ENCODE measurements at places on chromosomes 6 and 20. TPM values are rescaled to one million over a fixed set of nuclear protein-coding genes. Genes with fewer than 3 reads are reported as not detected.

The TUBB2B gene
- total RNA-seq = 627 TPM

The ECT2L gene
- total RNA-seq = not detected

The XKR7 gene
- total RNA-seq = 2.3 TPM

The SULF2 gene
- total RNA-seq = 37.5 TPM

The CSE1L gene
- total RNA-seq = 211 TPM

The ERVFRD-1 gene
- not detected for total RNA-seq

The HAO1 gene
- total RNA-seq = 0.09 TPM

The COQ3 gene
- total RNA-seq = 16.0 TPM

The GABBR1 gene
- 82.5 TPM for total RNA-seq

- no peak overlapping the region for H3K4me3 ChIP-seq
- no peak for DNase-seq
Measured at GRCh38 chr6:11822346-11822745, 43.7 kb upstream of the ADTRP start.

DNA sequence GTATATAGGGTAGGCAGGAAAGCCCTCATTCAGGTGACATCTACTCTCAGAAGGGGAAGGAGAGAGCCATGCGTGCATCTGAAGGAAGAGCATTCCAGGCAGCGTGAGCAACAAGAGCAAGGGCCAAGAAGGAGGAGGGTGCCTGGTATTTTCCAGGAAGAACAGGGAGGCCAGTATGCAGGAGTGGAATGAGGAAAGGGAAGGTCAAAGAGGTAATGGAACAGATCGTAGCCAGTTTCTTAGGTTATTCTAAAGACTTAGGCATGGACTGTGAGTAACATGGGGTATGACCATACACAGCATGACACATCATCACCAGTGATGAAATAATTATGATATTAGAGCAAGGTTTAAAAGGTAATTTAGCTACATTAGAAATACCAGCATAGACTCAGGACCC is 24.1 kb downstream of the ALDH8A1 start:
- no peak overlapping the region for H3K27ac ChIP-seq
- DNase-seq = no peak
- no peaks in the 10 kb centered on the region for H3K36me3 ChIP-seq
- no peaks in the 10 kb centered on the region for H3K27me3 ChIP-seq
- no peak overlapping the region for H3K4me3 ChIP-seq

GRCh38 chr20:5056801-5057599 is 55.7 kb upstream of the SLC23A2 start:
- no peaks in the 10 kb centered on the region for H3K36me3 ChIP-seq
- no peak overlapping the region for H3K4me3 ChIP-seq
- peak; percentile 41 for DNase-seq

DNA sequence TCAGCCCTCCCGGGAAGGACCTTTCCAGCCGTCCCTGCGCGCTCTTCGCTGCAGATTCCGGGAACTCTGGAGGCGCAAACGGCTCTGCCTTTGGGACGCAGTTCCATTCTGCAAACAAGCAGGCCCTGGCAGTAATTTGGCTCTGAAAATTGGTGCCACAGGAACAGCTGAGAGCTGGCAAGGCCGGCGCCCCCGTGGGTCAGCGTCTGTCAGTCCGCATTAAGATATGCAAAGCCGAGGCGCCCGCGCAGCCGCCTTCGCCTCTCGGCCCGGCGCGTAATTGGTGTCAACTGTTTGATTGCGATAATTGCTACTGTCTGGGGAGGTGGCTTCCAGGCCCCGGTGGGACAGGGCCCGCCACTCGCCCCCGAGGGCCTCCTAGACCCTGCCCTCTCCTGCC is 73.6 kb downstream of the NCR2 start:
- H3K4me1 ChIP-seq = peaks cover 48% of the 10 kb centered on the region
- no peaks in the 10 kb centered on the region for H3K36me3 ChIP-seq
- DNase-seq = peak; percentile 38
- H3K27me3 ChIP-seq = peaks cover 100% of the 10 kb centered on the region

DNA sequence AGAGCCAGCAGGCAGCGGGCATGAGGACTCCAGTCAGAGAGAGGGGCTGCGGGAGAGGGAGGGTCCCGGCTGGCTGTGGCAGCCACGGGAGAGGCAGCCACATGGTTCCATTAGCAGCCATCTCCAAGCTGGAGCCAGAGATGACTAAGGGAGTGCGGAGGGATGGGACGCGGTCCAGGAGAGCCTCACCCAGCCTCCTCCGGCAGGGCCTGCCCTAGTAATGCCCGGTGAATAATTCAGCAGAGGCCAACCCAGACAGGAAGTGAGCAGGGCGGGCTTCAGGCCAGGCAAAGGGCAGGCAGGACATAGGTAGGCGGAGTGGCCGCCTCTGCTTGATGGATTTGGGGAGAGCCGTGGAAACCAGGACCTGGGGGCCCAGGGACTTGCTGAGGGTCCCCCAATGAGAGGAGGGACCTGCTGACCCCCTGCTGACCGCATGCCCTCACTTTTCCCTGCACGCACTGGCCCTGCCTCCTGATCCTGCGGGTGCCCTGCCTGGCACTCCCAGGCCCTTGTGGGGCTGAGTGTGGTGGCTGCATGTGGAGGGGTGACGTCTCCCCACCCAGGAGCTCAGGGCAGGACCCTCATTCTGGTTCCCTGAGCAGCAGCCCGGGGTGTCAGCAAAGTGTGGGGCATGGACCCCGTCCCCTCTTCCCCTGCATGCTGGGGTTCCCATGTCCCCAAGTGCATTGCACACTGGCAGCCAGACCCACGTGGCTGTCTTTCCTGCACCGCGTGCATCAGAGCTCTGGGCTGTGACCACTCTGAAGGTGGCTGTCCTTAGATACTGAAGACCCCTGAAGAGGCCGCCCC is 51.8 kb upstream of the SLCO4A1 start:
- H3K27me3 ChIP-seq = no peaks in the 10 kb centered on the region
- H3K27ac ChIP-seq = no peak overlapping the region
- no peaks in the 10 kb centered on the region for H3K36me3 ChIP-seq

DNA sequence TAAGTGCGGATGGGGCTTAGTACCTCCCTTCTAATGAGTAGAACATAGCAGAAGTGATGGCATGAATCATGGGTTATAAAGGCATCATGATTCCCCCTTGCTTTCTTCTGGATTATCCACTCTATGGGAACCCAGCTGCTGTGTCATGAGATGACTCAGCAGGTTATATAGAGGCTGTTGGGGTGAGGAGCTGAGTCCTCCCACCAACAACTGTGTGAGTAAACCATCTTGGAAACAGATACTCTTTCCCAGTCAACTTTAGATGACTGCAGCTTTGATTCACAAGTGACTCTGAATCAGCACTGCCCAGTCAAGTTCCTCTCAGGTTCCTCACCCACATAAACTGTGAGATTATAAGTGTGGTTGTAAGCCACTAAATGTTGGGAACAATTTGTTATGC is 46.3 kb downstream of the FAM83B start:
- peaks cover 8% of the 10 kb centered on the region for H3K4me1 ChIP-seq
- no peak overlapping the region for H3K4me3 ChIP-seq
- no peak for DNase-seq
- no peak overlapping the region for H3K27ac ChIP-seq

- H3K4me1 ChIP-seq = peaks cover 20% of the 10 kb centered on the region
- H3K27me3 ChIP-seq = peaks cover 28% of the 10 kb centered on the region
- peak; percentile 78 for DNase-seq
- H3K36me3 ChIP-seq = peaks cover 18% of the 10 kb centered on the region
Measured at GRCh38 chr6:113856625-113857555, at the start of gene MARCKS. Gene MARCKS, plus strand, starts transcription at chr6:113857345. Its CDS starts 401 bp downstream, at chr6:113857746.

GRCh38 chr6:163712566-163712961 is 298.0 kb downstream of the QKI start:
- H3K4me3 ChIP-seq = no peak overlapping the region
- no peaks in the 10 kb centered on the region for H3K4me1 ChIP-seq
- DNase-seq = no peak
- no peaks in the 10 kb centered on the region for H3K27me3 ChIP-seq
- H3K36me3 ChIP-seq = no peaks in the 10 kb centered on the region

DNA sequence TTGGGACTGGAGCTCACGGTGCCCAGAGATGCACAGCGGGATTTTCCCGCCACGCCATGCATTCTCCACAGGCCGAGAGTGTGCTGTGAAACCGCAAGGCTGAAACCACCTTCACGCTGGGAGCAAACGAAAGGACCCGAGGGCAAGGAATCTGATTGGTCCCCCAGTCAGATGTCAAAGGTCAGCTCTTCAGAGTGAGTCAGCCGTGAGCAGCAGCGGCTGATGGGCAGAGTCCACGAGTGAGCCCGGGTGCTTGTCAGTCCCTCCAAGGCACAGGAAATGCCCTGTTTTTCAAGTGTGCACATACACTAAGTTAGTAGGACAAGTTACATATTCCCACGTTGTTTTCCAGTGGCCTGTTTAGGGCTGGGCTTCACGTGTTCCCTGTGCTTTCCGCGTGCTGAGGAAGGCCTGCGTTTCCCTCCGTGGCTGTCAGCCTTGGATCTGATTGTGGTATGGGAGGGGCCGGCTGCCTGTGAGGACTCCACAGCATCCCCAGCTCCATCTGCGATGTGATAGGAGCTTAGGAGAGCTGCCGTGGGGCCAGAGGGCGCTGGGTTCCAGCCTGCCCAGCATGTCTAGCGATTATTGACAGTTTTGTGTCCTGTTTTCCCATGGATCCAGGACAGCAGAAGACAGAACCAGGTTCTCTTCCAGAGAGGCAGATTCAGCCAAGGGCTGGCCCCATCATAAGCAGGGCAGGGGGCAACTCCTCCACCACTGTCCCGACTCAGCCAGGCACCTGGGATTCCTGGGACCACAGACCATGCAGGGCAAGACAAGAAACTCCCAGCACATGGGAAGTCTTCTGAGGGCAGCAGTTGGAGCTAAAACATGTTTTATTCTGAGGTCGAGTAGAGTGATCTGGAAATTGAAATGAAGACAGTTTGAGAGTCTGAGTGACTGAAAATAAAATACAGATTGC is 38.2 kb upstream of the FRMD1 start:
- peaks cover 19% of the 10 kb centered on the region for H3K4me1 ChIP-seq
- no peak for DNase-seq
- no peaks in the 10 kb centered on the region for H3K36me3 ChIP-seq
- H3K27me3 ChIP-seq = 0 out of 2 replicates have a peak, but pooled peaks cover under 1% of the 10 kb centered on the region
- no peak overlapping the region for H3K27ac ChIP-seq
- no peak overlapping the region for H3K4me3 ChIP-seq

- no peak for DNase-seq
- no peaks in the 10 kb centered on the region for H3K4me1 ChIP-seq
- no peak overlapping the region for H3K27ac ChIP-seq
- H3K36me3 ChIP-seq = no peaks in the 10 kb centered on the region
- H3K4me3 ChIP-seq = no peak overlapping the region
Measured at GRCh38 chr20:61853073-61854005, 212.3 kb downstream of the TAF4 start.

GRCh38 chr6:136184738-136185137 is 65.4 kb downstream of the MTFR2 start:
- H3K27me3 ChIP-seq = no peaks in the 10 kb centered on the region
- H3K36me3 ChIP-seq = no peaks in the 10 kb centered on the region
- peaks cover 5% of the 10 kb centered on the region for H3K4me1 ChIP-seq
- H3K4me3 ChIP-seq = no peak overlapping the region

DNA sequence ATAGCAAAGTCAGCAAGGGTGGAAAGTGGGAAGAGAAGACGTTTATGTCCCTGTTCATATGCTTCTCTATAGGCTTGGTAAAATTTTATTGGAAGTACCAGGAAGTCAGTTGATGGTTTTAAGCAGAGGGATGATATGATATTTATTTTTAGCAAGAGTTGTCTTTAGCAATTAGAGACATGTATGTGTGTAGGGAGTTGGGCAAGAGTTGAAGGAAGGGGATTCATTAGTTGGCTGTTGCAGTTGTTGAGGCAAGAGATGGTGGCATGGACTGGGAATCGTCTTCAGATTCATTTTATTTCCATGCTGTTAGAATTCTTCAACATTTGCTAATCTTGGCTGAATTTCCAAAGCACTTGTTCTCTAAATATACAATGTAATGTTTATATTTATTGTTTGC is 85.6 kb downstream of the QKI start:
- no peak overlapping the region for H3K27ac ChIP-seq
- no peak for DNase-seq
- H3K36me3 ChIP-seq = peaks cover 28% of the 10 kb centered on the region
- no peaks in the 10 kb centered on the region for H3K27me3 ChIP-seq
- H3K4me1 ChIP-seq = peaks cover 31% of the 10 kb centered on the region

DNA sequence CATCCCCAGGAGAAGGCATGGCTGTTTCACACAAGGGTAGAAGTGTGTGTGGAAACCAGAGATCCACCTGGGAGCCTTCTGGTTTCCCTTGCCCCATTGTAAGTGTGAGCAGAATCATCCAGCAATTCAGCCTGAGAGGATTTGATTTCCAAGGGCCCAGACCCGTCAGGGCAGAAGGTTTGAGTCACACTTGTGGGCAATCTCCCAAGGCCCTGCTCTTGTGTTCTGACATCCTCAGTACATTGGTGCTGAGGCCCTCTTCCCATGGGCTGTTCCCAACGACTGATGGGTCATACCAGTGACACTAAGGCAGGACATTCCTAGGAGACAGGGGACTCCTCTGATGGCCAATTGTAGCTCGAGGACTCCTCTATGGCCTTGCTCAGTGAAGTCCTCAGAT is 58.2 kb upstream of the POLR1H start:
- peaks cover 60% of the 10 kb centered on the region for H3K27me3 ChIP-seq
- no peaks in the 10 kb centered on the region for H3K36me3 ChIP-seq
- DNase-seq = no peak
- H3K4me3 ChIP-seq = no peak overlapping the region

- H3K4me3 ChIP-seq = no peak overlapping the region
- peaks cover 11% of the 10 kb centered on the region for H3K4me1 ChIP-seq
- no peaks in the 10 kb centered on the region for H3K36me3 ChIP-seq
- H3K27ac ChIP-seq = peak overlapping the region; percentile 16
- no peak for DNase-seq
Measured at GRCh38 chr6:41697861-41698781, 37.3 kb downstream of the TFEB start.

- no peaks in the 10 kb centered on the region for H3K36me3 ChIP-seq
- H3K4me3 ChIP-seq = no peak overlapping the region
- H3K4me1 ChIP-seq = no peaks in the 10 kb centered on the region
- no peak overlapping the region for H3K27ac ChIP-seq
Measured at GRCh38 chr6:129130959-129131681, 248.2 kb downstream of the LAMA2 start.

GRCh38 chr6:106476331-106477105 is 116.0 kb downstream of the CRYBG1 start:
- no peaks in the 10 kb centered on the region for H3K27me3 ChIP-seq
- DNase-seq = no peak
- H3K4me1 ChIP-seq = peaks cover 3% of the 10 kb centered on the region
- no peak overlapping the region for H3K27ac ChIP-seq

Data from WTC11 (cell line).